ENCODE measurements at places on chromosomes 5 and 9.

- no peak for DNase-seq
Observed at GRCh38 chr5:124463851-124464250, 282.6 kb downstream of the ZNF608 start.

DNA sequence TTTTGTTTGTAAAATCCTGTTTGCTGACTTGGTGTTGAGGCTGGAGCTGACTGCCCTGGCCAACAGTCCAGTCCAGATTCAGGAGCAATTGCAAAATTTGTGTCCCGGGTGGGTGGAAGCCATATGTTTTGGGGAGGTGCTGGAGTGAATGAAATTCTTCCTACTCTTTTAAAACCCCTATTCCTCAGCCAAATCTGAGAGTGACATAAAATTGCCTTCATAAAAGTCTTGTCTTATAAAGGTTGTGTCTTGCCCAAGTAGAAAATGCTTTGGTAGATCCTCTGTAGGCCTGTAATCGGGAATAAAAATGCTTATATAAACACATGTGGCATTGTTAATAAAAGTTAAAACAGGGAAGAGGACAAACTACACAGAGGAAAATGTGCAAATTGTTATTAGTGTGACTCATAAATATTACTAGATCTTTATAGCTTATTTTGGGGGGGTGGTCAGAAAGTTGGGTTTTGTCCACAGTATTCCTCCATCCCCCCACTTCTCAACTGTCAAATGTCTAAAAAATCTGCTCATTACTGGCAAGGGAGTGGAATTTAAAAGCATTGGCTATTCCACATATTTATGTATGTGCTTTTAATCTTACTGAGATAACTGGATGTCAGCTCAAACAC is 45.6 kb downstream of the NNT start:
- DNase-seq = no peak

- DNase-seq = no peak
Observed at GRCh38 chr5:159610966-159611579, 280.8 kb upstream of the IL12B start.

DNA sequence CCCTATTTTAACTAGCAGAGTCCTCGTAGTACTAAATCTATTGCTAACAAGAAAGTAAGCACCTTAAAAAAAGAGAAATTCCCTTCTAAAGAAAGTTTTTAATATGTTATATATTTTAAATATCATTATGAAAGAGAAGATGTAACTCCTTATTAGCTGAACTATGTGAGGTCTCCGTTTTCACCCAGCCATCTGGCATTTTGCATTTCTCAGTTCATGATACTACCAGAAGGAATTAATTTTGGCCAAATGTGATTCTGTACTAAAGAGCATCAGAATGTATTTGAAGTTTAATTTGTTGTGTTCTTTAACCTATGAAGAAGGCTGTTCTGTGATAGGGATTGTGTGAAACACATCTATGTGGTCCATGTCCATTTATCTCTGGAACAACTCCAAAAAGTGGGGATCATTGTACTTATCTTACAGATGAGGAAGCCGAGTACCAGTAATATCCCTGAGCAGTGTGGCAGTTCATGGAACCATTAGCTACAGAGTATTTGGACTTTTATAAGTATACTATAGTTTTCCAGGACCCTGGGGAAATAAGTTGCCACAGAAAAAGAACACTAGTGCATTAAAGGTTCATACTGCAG is 29.8 kb downstream of the TNFAIP8 start:
- no peak for DNase-seq

- DNase-seq = no peak
Observed at GRCh38 chr5:52013523-52013922, 630.3 kb downstream of the ISL1 start.

DNA sequence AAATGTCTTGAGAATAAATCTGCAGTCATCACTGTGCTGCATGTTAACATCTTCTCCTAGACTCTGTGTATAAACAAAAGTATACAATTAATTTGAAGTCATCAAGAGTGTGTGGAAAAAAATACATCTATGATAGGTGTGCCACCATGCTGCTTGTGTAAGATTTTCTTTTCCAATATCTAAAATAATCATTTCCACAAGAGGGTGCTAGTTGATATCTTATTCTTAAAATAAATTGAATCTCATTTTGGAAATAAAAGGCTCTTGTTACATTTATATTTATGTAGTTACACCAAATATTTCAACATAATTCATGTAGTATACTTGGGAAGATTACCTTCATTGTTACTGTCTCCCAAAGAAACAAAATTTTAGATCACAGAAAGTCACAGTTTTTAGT is 14.1 kb upstream of the MOCS2 start:
- DNase-seq = no peak

GRCh38 chr5:142000704-142001484 is 11.9 kb downstream of the GNPDA1 start:
- no peak for DNase-seq

- DNase-seq = no peak
Observed at GRCh38 chr9:847505-847904, 6.0 kb downstream of the DMRT1 start.

DNA sequence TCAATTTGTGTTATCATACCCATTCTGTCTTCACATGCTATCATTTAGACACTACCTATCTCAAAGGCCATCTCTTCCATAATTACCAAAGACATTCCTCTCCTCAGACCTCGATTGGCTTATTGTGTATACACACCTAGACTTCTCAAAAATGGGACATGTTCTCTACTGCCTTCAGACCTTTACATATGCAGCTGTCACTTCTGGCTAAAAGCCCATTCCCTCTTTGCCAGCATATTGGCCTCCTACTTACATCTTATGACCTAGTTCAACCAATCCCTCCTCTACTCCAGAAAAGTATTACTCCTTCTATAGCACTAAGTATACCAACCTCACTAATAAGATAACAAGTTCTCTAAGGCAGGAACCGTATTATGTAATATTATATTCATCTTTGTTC is 84.4 kb downstream of the RAPGEF6 start:
- no peak for DNase-seq

- DNase-seq = no peak
Observed at GRCh38 chr5:180156141-180156540, 52.9 kb downstream of the RASGEF1C start.

DNA sequence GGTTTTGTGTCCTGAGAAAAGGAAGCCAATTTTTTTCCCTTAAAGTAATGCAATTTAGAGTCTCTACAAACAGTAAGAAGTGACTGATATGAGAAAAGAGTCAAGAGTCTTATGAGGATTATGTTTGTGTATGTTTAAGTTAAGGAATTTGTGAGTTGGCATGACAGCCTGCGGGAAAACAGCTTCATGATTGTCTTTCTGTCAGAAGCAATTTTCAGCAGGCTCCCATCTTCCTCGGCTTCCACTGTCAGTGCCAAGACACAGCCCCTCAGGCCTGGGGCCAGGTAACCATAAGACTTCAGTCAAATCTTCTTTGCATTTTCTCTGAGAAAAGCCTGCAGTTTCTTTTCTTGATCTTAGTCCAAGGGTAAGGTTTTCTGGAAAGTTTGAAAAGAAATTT is 17.0 kb upstream of the SELENOP start:
- DNase-seq = no peak

DNA sequence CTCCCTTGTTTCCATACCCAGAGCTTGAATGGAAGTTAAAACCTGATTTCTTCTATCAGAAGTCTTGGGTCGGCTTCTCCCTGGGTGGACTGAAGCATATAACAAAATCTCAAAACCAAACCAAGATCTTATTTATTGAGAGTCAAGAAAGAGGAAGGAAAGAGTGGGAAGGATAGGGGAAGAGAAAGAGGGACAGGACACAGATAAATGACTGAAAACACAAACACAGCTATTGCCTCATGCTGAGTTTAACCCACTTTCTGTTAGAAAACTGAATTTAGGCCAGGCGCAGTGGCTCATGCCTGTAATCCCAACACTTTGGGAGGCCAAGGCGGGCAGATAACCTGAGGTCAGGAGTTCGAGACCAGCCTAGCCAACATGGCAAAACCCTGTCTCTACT is 92.9 kb downstream of the PALM2AKAP2 start:
- no peak for DNase-seq

GRCh38 chr9:130340011-130340410 is 74.5 kb downstream of the HMCN2 start:
- DNase-seq = no peak

DNA sequence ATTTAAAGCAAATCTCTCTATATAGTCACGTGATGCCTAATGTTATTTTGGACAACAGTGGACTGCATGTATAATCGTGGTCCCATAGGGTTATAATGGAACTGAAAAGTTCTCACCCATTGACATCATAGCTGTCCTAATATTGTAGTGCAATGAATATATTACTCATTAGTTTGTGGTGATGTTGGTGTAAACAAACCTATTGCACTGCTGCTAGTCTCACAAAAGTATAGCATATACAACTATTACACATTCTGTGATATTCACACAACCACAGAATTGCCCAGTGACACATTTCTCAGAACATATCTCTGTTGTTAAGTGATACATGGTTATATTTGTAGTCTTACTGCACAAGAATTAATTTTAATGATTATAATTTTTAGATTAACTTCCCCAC is 37.7 kb downstream of the IPO11 start:
- no peak for DNase-seq

DNA sequence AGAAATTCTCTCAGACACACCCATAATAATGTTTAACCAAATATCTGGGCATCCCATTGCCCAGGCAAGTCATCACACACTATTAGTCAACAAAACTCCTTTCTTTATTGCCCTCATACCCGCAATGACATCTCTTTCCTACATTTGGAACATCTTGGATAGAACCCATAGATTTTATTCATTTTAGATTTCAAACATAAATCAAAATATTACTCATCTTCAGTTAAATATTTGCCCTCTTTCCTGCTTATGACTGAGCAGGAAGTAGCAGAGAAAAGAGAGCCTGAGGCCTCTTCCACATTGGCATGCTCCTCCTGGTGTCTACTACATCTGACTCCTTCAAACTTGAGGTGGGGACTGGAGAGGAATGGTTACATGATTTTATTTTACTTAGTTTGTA is 592.0 kb downstream of the CHSY3 start:
- DNase-seq = no peak

DNA sequence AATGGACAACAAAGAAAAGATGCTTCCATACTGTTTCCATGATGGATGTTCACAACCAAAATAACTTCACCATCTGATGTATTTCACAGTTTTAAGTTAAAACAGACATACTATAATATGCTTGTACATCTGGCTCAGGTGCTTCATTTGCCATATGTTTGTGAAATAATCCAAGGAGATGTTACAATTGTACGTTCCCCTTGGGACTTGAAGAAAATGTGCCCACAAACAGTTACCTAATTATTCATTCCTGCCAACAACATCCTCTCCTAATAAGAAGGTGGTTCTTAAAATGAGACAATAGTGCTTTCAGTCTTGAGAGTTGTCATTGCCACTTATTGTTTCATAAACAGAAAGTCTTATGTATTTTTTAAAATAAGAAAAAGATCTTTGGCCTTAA is 33.1 kb upstream of the SMARCA2 start:
- no peak for DNase-seq

GRCh38 chr5:149166128-149166527 is 24.8 kb downstream of the ABLIM3 start:
- DNase-seq = no peak

- no peak for DNase-seq
Observed at GRCh38 chr5:147887930-147888329, 9.4 kb downstream of the SCGB3A2 start.

DNA sequence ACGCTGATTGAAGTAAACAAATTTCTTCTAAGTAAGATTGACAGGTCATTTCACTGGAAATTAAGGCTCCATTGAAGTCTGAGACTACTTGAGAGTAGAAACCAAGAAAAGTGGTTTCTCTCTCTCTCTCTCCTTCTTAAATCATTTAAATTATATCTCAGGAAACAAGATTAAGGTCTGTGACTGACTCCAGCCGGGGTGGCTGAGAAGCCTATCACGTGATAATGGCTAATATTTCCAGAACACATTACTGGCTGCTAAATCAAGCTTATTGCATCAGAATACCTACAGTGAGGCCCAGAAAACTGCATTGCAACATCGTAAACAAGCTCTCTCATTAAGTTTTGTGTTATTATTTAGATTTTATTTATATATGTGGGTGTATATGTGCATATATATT is 88.4 kb downstream of the PTCD2 start:
- no peak for DNase-seq

- DNase-seq = no peak
Observed at GRCh38 chr5:169763376-169764017, 126.4 kb downstream of the DOCK2 start.

GRCh38 chr5:102286476-102286875 is 9.6 kb downstream of the SLCO4C1 start:
- no peak for DNase-seq

DNA sequence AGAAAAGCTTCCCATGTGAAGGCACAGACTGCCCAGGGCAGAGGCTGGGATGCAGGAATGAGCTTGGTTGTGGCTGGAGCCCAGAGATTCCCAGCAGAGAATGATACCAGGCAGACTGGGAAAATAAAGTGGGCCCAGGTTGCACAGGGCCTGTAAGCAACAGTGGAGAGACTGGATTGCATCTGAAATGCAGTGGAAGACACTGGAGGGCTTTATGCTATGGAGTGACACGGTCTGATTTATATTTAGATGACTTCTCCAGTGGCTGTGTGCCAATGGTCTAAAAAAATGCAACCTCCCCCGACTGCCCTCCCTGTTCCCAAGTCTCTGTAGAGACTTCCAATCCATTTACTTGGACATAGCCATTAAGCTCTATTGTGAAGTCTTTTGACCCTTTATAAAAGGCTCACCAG is 951.1 kb upstream of the DMAC1 start:
- no peak for DNase-seq

GRCh38 chr5:124956471-124957029 is 210.1 kb upstream of the ZNF608 start:
- DNase-seq = no peak

- no peak for DNase-seq
Observed at GRCh38 chr5:34496260-34496691, 159.9 kb upstream of the RAI14 start.

- no peak for DNase-seq
Observed at GRCh38 chr9:137757613-137758029, 120.0 kb upstream of the CACNA1B start.

- no peak for DNase-seq
Observed at GRCh38 chr9:93132287-93132927, 1.6 kb downstream of the NINJ1 start.

DNA sequence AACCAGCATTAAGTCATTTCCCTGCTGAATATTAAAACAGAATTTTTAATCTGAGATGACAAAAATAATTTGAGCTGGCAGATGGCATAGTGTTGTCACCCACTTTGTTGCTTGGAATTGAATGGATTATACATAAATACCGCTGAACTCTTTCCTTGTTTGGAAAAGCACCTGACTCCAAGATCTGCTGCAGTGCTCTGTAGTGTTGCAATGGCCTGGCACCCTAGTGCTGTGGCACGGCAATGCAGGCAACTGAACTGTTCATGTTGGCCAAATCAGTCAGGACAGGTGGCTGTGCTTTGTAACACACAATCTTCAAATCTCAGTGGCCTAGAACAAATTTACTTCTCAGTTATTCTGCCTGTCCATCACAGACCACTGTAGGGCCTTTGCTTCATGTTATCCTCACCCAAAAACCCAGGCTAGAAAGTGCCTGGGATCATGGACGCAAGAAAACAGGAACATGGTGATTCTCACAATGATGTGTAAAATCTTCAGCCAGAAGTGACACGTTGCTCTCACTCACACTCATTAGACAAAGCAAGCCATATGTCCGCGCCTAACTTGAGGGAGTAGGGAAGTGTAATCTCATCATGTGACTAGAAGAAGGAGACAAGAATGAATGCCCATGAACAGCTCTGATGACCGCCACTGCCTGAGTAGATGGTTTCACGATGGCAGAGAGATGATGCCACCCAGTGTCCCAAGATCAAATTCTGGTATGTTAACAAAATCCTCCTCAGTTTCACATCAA is 191.9 kb upstream of the PUM3 start:
- no peak for DNase-seq

GRCh38 chr5:82594097-82594496 is 315.9 kb upstream of the RPS23 start:
- DNase-seq = no peak
